ENCODE measurements at places on chromosomes 6 and 20. TPM values are rescaled to one million over a fixed set of nuclear protein-coding genes. Genes with fewer than 3 reads are reported as not detected.

Gene PLG
- total RNA-seq, result not detected

Gene ADAM33
- 3.5 TPM for total RNA-seq

Gene ZSWIM3
- total RNA-seq, result 2.6 TPM

Gene TAF8
- total RNA-seq, result 26.0 TPM

Gene TRAPPC3L
- 0.20 TPM for total RNA-seq

Gene SLC12A5
- total RNA-seq, result not detected

GRCh38 chr20:47647994-47648393 is 137.3 kb downstream of the SULF2 start:
- DNase-seq, result no peak

DNA sequence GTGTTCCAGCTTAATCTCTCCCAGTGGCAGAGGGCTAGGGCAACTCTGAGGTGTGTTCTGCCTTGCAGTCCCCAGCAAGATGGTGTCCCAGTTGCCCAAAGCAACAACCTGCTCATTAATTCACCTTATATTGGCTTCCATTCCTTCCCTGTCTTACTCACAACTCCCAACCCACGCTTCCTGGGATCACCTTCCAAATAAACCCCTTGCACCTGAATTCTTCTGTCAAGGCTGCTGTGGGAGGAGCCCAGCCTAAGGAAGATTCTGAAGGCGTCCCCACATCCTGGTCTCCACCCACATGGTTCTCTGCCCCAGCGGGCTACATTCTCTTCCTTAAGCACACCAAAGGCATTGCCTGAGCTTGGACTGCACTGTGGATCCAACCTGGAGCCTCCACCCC is 116.6 kb upstream of the MAFB start:
- DNase-seq, result no peak

- DNase-seq, result no peak
Measured at GRCh38 chr6:13683038-13683437, 28.6 kb downstream of the RANBP9 start.

- DNase-seq, result no peak
Measured at GRCh38 chr6:72739368-72739779, 117.5 kb downstream of the KCNQ5 start.

DNA sequence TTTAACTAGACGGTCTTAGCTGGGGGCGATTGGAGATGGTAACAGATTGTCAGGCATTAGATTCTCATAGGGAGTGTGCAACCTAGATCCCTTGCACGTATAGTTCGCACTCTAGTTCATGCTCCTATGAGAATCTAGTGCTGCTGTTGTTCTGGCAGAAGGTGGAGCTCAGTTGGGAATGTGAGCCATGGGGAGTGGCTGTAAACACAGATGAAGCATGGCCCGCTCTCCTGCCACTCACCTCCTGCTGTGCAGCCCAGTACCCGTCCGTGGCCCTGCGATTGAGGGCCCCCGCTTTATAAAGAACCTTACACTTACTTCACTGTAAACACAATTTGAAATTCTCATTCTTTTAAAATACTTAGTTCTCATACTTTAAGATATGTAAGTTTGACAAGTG is 339.4 kb downstream of the CDH26 start:
- no peak for DNase-seq

DNA sequence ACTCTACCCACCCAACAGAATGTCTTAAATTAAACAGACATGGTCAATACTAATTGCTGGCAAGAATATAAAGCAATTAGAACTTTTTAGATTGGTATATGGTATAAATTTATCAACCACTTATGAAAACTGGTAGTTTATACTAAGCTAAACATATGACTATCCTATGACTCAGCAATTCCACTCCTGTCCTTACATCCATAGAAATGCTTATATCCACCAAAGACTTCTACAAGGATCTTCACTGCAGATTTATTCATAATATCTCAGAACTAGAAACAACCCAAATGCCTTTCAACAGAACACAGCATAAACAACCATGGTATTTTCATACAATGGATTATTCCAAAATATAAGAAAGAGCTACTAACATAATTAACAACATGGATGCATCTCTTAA is 4.6 kb downstream of the ZNF184 start:
- no peak for DNase-seq

DNA sequence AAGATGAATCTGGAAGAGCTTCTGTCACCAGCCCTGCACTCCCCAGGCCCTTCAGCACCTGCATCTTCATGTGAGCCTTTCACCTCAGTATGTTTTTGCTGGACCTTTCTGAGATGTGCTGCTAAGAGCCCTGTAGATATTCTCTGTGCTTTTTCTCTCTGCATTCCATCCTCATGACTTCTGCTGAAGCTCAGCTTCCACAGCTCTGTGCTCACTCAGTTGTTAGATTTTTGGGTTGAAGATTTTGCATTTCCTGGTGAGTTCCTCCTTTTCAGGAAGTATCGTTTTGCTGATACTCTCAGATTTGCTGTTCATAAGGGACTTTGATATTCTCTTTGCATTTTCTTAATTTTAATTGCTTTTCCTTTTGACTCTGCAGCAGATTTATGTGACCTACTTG is 18.3 kb downstream of the KIAA1586 start:
- DNase-seq, result no peak

DNA sequence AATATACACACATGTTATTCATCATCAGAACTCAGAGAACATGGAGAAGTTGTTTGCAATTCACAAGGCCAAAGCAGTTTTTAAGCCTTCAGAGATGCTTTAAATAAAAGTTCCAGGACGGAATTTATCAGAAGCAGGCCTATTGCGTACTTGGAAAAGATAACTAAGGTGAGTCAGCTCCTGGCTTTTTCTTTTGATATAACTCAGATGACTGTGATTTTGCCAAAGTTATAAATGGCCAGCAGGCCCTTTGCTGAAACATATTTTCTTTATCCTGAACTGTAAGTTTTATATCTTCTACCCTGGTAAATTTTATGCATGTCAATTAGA is 55.0 kb upstream of the PLCB1 start:
- no peak for DNase-seq

DNA sequence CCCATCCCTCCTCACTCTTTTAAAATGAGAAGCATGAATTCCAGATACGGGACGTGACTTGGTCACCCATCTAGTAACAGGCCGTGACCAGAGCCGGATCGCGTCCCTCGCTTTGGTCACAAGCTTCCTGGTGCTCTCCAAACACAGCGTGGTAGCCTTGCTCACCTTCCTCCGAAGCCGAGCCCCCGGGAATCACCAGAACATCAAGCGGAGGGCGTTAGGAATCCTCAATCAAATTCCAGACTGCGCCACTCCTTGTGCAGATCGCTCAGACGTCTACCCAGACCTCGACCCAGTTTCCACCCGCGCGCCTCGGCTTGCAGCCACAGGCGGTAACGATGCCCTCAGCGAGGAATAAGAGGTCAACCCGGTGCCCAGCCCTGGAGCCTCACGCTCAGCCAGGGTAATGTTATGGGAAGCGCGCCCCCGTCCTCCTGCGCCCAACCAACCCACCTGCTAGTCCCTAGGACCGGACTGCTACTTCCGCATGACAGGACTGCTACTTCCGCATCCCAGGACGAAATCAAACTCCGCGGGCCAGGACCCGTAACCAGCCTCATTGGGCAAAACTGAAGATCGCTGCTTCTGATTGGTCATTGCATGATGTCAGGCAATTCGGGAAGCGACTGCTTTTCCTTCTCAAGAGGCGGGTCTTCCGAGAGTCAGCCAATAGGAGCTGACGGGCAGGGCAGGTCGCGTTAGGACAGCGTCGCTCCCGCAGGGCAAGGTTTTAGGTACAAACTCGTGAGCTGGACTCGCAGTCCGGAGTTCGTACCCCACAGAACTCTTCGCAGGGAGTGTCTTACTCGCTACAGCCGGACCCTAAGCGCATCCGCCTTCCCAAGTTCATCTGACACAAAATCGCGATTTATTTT is at the start of gene MTFR2:
Gene MTFR2, minus strand, starts transcription at position 501 of the 875 bp plus-strand sequence. CDS start 1,212 bp downstream, outside the sequence.
- DNase-seq, result peak; percentile 96

- no peak for DNase-seq
Measured at GRCh38 chr20:1330075-1330830, 1.3 kb upstream of the SDCBP2 start.

- DNase-seq, result no peak
Measured at GRCh38 chr6:130473886-130474285, 108.1 kb downstream of the TMEM200A start.

DNA sequence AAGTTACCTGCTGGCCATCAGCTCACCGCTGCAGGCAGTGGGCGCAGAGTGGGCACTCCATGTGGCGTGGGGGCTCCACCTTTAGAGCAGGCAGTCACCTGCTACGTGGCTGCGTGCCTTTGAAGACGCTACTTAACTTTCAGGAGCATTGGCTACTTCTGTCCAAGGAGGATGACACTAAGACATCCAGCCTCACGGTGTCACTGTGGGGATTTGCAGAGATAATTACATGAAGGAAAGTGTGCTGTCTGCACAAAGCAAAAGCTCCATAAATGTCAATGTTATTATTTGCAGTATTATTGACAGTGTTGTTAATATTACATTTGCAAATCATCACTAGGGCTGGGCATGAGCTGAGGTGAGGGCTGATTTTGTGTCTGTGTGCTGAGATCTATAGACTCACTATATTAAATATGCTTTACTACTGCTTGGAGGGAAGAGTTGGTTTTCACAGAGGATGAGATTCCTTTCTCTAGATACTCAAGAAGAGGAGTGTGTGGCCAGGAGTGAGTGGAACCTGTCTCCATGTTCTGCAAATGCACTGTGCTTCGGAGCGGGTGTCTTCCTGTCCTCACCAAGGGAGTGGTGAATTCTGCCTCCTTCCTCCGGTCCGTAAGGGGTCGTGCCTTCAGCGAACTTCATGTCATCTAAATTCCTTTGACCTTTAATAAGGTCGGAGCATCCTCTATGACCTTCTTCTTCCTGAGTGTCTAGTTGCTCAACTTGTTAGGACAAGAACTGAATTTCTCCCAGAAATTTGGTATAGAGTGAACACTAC is 165.8 kb upstream of the SYNDIG1 start:
- DNase-seq, result no peak

DNA sequence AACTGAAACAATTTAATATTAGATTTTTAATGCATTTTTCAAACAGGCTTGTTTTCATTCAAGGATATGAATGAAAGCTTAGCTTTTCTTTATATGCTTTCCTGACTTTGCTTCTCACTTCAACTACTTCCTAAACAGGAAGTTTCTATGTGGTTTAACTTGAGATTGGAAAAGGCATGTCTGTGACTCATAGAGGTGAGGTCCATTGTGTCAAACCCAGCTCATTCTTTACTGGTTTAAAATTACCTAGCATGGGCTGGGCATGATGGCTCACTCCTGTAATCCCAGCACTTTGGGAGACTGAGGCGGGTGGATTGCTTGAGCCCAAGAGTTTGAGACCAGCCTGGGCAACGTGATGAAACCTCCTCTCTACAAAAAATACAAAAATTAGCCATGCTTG is 34.4 kb downstream of the EFHC1 start:
- DNase-seq, result no peak

DNA sequence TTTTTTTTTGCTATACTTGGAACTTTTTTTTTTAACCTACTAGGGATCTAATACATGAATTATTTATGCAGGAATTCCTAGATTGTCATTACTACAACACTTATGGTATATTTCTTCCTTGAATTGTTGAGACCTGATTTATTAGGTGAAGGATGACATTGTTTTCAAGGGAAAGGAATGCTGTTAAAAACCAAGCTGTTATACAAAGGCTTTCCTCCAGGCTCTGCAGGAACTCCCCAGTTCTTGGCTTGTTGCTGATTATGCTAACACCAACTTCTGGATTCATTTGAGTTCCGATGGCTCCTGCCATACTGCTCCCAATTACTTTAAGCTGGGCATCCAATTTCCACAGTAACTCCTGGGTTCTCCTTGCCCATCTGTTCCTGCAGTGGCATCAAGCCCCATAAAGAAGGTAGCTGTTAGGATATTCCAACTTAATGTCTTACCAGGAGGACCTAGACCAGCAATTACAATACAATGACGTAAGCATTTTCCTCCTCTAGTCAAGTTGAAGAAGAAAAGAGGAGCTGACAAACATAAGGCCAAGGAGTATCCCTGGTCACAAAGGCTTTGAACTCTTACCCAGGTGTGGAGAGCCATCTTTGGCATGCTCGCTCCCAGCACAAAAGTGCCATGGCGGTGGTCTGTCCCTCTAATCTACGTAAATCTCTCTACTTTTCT is 215.9 kb upstream of the AGPAT4 start:
- no peak for DNase-seq

GRCh38 chr6:151635741-151636140 is 141.9 kb downstream of the CCDC170 start:
- DNase-seq, result no peak

DNA sequence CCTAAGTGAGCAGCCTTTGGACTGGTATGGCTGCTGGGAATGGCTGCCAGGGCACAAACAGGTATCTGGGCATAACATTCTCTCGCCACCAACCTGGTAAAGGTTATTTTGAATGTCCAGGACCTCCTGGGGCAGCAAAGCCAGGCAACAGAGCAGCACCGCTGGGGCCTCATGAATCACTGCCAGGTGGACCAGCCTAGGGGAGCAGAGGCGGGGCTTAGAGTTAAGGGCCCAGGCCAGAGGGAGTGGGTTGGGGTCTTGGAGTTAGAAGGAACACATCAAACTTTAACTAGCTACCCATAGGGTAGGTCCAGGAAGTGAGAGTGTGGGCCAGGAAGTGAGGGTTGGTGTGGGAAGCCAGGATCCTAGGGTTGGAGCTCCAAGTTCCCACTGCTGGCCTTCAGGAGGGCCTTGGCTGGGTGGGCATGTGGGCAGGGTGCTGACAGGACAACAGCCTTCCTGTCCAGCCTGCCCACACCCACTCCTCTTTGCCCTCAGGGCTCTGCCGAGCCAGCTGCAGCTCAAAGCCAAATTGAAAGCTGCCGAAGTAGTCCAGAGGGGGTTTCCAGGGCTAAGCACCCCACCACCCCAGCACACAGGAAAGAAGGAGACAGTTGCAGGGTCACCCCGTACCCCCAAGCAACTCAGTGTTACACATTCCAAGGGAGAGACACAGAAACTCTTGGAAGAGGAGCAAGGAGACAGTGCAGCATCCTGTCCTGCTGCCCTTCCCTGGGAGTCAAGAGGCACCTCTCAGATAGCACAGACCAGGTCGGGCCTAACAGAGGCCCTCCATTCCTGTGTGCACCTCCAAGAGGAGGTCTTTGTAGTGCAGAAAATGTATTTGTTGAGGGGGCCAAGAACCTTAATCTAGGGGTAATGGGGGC is 2.6 kb downstream of the NFKBIE start:
- no peak for DNase-seq

DNA sequence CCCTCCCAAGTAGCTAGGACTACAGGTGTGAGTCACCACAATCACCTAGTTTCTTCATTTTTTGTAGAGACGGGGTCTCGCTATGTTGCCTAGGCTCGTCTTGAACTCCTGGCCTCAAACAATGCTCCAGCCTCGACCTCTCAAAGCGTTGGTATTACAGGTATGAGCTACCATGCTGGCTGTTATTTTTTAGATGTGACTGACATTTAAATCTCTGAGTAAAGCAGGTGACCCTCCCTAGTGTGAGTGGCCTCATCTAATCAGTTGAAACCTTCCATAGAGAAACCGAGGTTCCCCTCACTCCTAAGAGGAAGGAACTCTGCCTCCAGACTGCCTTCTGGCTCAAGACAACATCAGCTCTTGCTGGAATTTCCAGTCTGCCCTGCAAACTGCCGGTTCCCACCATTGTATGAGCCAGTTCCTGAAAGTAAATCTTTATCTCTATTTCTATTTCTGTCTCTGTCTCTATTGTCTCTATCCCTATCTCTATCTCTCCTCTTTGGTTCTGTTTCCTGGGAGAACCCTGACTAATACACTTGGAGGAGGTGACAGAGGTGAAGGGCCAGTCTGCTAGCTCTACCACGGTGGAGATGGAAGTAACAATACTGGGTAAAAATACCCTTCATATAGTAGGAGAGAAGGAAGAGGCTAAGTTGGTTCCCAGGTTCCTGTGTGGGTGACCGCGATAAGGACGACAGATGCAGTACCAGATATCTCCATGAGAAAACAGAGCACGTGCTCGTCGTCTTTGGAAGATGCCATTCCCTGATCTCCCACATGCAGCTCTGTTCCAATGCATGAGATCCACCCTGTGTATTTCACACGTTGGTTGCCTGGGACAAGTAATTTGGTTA is 81.0 kb downstream of the MYB start:
- no peak for DNase-seq

All from heart left ventricle (tissue), 16 donors.